ENCODE measurements at places on chromosomes 7 and 10.
A peak's percentile ranks its signal among the peaks of the same experiment; 100 is the strongest.

- no peak for DNase-seq
These were observed 86.6 kb upstream of the MDFIC start for GRCh38 chr7:114835303-114835702.

DNA sequence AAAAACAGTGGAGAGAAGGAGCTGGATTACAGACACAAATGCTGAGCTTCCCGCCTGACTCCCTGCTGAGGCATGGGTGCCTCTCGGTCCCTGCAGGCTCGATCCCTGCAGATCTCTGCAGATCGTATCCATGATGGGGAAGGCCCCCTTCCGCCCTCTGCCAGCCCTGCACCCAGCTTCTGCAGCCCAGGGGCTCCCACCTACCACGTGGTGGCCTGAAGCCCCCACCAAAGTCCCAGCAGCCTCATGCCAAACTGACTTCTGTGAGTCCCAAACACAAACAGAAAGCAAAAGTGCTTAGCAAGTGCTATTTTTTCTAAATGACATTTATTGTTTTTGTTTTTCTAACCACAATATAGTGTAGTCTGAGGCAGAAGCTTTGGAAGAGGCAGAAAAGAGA, 127.1 kb upstream of the CHST15 start:
- no peak for DNase-seq

DNA sequence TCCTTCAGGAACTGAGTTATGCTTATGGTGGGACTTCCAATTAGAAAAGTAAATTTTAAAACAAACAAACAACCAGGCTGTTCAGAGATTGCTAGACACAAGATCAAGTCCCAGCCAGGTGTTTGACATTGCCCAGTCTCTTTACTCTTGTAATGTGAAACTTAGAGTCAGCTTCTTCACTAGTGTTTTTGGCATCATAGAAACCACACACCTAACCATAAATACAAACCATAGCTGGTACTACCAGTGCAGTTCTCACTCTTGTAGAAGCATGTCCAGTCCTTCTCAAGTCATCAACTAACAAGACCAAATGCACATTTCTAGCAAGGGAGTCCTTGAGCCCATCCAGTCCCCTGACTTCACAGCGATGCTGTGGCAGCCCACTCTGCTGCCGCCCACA, 339.9 kb downstream of the GFRA1 start:
- DNase-seq = no peak

DNA sequence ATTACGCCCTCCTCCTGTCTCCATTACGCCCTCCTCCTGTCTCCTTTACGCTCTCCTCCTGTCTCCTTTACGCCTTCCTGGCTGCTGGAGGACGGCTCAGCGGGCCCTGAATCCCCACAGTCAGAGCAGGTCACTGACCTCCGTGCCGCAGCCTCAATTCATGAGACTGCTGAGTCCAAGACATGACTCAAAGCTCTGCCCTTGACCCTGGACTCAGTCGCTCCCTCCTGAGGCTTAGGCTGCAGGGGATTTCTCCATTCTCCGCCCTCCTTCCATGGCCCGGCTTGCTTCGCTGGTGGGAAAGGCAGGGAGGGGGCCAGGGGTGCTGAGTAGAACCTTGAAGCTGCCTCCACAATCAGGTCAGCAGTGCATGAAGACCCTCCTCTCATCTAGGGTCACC, 21.0 kb upstream of the FOXL3 start:
- DNase-seq = no peak

GRCh38 chr7:50306494-50307367, 2.2 kb downstream of the IKZF1 start:
- no peak for DNase-seq

GRCh38 chr10:61153771-61154170, 209.8 kb upstream of the RHOBTB1 start:
- DNase-seq = no peak

- no peak for DNase-seq
These were observed 27.2 kb downstream of the C10orf67 start for GRCh38 chr10:23317416-23317815.

- no peak for DNase-seq
These were observed 483.6 kb downstream of the INHBA start for GRCh38 chr7:41219276-41219675.

DNA sequence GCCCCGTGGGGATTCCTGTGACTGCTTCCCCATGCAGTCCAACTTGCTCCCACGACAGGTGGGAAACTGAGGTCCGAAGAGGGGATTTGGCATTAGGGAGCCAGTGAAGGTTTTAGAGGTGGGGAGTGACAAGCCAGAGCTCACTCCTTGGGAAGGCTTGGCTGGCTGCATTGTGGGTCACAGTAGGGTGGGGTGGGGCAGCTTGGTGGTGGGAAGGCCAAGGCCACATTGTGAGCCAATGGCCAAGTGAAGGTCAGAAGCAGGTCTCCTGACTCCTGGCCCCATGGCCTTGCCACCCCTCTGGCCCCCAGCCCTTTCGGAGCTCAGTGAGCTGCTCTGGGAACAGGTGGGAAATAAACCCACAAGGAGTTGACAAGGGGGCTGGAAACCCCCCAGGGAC, 2.5 kb downstream of the C10orf105 start:
- no peak for DNase-seq

DNA sequence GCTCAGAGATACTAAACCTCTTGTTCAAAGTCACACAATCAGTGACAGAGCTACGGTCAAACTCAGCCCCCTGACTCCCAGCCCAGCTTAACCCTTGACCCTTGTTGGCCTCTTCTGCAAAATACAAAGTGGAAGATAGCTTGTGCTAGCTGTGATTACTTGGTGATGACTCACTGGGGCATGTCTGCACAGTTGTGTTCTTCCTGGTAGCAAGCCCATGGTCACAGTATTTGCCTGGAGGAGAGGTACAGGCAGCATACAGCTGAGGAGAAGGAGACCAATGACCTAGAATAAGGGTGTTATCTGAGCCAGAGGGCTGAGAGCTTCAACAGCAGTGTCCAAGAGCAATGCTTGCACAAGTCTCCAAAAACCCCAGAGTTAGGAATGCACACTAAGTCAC, 5.7 kb upstream of the HSPA12A start:
- DNase-seq = no peak

GRCh38 chr10:98107644-98108430, 26.6 kb upstream of the R3HCC1L start:
- no peak for DNase-seq

GRCh38 chr10:77686650-77687417, 49.2 kb upstream of the KCNMA1 start:
- no peak for DNase-seq

- DNase-seq = peak; percentile 68
These were observed 40.0 kb upstream of the BMPR1A start for GRCh38 chr10:86716466-86716865.

DNA sequence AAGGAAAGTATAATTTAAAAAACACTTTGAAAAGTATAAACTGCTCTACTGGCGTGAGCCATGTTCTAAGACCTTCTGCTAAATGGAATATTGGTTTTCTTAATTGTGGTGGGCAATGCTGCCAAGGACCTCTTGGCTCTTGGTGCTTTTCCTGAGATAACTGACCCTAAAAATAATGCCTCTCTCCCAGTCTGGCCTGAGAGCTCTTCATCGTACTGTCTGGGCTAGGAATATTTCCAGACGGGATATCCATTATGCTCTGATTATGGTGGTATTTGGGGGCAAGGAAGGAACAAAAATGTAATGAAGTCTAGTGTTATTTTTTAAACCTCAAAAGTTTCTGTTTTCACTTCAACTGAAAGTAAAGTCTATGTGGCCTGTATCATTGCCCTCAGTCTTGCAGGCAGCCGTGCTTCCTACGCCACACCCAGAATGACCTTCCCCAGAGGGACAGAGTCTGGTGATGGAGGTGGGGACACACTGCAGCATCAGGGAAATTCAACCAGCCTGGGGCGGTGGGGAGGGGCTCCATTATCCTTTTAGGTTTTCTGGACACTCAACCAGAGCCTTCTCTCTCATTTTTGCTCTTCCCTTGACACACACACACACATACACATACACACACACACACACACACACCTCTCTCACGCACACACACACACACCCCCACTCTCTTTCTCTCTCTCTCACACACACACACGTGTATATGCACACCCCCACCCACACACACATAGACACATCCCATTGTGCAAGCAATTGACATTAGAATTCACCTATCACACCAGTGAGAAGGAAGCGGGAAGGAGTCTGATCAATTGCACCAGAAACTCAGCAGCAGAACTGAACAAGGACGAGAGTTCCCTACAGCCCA, 99.6 kb downstream of the LRRC18 start:
- DNase-seq = no peak

DNA sequence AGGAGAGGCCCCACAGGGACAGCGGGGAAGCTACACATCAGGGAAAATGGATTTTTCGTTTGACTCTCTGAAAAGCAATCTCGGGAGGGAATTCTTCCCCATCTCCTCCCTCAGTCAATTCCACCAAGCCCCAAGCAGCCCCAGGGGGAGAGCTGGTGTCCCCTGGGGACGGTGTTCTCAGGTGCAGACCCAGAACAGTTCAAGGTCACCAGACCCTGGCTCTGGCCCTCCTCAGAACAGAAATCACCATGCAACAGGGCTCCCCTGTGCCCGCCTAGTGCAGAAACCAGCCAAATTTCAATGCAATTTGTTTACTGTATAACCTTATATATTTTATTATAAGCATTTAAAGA, 34.1 kb downstream of the GSDME start:
- peak; percentile 51 for DNase-seq

DNA sequence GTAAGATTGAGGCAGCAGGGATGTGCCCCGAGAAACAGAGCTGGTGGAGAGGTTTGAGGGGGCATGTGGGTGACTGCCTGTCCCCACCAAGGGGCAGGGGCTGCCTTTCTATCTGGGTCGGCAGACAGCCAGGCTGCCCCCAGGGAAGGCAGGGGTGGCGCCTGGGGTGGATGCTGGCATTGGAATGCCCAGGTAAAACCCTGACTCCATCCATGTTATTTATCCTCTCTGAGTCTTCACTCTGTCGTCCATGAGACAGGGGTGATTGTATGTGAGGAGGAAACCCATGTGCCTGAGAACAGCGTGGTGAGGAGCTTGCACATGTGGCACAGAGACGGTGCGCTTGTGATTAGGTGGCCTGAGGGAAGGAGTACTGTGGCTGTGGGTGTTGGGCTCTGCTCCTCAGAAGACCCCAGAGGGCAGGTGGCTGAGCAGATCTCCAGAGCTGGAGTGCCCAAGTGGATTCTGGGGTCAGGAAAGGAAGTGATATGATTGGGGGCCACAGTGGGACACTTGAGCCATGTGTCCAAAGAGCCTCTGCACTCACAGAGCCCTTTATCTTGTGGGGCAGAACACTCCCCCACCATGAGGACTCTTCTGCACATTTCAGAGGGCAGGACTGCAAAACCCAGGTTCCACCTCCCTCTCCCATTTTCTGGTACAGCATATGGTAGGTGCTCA, 100.4 kb upstream of the RET start:
- peak; percentile 50 for DNase-seq
